D341Med (cell line): ENCODE measurements at places on chromosomes 3 and 15.

- DNase-seq = no peak
Measured at GRCh38 chr15:53307952-53308624, 451.4 kb downstream of the WDR72 start.

GRCh38 chr3:181610973-181611265, 100.8 kb upstream of the SOX2 start:
- no peak for DNase-seq

- DNase-seq = no peak
Measured at GRCh38 chr15:77985031-77985930, 92.2 kb downstream of the TBC1D2B start.

GRCh38 chr3:72171946-72172345, 387.0 kb upstream of the PROK2 start:
- DNase-seq = no peak

- no peak for DNase-seq
Measured at GRCh38 chr15:80773792-80774352, 5.3 kb upstream of the CEMIP start.

DNA sequence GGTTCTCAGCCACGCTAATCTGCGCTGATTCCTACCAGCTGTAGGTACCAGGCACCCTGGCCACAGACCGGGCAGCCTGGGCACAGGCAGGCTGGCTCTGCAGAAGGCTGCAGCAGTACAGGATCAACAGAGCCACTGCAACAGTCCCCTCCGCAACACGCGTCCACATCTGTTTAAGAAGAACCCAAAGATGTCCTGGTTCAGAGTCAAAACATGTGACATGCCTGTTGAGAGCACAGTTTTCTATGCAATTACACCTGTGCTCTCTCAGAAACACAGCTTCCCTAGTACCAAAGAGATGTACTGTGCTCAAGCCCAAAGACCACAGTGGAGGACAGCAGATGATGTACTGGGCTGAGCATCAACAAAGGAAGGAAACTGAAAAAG, 18.8 kb downstream of the LRIG1 start:
- no peak for DNase-seq

GRCh38 chr3:127820221-127820825, 2.0 kb downstream of the MGLL start:
- no peak for DNase-seq

DNA sequence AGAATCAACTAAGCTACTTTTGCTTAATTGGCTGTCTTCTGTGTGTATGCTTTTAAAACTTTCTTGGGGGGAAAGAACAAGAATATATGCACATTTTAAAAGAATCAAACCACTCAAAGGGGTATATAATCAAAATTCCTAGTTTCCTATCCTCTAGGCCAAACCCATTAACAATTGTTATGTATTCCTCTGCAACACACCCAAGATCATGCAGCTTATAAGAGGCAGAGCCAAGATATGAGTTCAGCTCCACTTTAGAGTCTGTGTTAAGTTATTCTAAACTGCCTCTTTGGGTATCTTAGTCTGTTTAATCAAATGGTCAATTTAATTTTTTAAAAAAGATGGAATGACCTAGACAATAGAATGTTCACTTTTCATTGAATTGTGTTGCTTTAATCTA, 326.1 kb upstream of the IL12A start:
- DNase-seq = no peak

- DNase-seq = no peak
Measured at GRCh38 chr3:109071350-109072142, 46.4 kb downstream of the MORC1 start.

- no peak for DNase-seq
Measured at GRCh38 chr15:32959077-32959476, 235.4 kb downstream of the FMN1 start.

- DNase-seq = no peak
Measured at GRCh38 chr3:73499787-73500186, 125.0 kb downstream of the PDZRN3 start.

- DNase-seq = no peak
Measured at GRCh38 chr3:54760201-54760600, 167.7 kb downstream of the LRTM1 start.

DNA sequence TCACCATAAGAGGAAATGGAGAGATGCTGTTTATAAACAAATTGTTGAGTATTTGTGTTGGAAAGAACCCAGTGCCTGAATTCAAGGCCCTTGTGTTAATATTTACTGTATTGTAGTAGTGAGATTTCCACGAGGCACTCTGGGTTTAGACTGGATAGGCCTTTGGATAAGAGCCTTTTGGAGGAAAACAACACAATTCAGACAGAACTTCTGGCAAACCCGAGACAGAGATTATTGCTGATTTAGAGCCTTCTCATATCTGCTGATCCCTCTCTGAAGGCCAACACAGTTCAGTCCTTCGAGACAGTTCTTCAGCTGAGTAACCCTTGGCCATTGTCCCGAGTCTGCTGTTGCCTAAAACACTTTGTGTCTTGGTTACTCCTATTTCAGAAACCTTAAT, 55.7 kb downstream of the LMCD1 start:
- DNase-seq = no peak

DNA sequence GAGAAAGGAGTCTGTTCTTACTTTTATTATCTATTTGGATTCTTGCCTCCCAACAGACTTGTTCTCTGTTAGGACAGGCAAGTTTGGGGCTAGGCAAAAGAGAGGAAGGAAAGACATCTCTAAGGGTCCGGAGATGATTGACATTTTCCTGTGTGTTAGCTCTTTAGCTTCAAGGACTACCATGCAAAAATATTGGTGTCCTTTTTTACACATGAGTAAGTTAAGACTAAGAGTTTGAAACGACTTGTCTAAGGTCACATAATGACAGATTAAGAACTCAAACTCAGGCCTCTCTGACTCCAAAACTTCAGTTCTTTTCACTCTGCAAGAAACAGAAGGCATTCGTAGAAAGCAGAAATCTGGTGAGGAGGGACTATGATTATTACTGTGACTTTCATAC, 5.9 kb downstream of the LMCD1 start:
- no peak for DNase-seq

DNA sequence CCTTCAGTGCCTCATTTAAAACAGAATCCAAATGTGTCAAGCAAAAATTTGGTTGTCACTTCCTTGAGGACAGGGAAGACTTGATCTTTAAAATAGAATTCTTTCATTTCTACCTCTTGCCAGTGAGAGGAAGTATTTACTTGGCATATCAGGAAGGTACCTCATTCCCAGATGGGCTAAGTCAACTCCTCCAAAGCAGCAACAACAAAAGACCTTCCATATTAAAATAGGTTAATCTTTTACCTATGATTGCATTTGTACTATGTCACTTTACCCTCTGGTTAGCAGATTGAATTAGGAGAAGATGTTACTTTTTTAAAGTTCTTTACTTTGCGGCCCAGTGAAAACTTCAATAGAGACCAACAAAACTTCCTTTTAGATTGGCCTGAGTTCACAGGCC, 462.1 kb upstream of the ADAMTS9 start:
- DNase-seq = no peak

DNA sequence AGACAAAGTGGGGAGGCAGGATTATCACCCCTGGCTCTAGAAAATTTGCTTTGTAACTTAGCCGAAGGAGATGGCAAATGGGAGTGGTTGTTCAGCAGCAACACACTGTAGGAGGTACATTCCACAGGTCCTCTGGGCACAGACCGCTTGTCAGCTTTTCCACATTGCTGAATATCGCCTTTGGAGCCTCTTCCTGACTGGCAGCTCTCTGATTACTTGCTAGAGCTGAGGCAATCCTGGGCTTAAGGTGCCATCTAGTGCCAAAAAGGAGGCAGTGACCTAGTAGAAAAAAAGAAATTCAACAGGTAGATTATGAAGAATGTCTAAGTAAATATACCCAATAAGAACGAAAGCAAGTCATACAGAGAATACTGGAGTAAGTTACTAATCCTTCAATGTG, 13.1 kb upstream of the SCN5A start:
- DNase-seq = peak; percentile 63

GRCh38 chr15:77966540-77967234, 110.8 kb downstream of the TBC1D2B start:
- DNase-seq = peak; percentile 75

- peak; percentile 28 for DNase-seq
Measured at GRCh38 chr3:186772281-186772694, 11.1 kb upstream of the EIF4A2 start.

- DNase-seq = no peak
Measured at GRCh38 chr3:55307622-55308021, 179.5 kb downstream of the WNT5A start.

- no peak for DNase-seq
Measured at GRCh38 chr3:55476515-55476914, 10.6 kb downstream of the WNT5A start.

DNA sequence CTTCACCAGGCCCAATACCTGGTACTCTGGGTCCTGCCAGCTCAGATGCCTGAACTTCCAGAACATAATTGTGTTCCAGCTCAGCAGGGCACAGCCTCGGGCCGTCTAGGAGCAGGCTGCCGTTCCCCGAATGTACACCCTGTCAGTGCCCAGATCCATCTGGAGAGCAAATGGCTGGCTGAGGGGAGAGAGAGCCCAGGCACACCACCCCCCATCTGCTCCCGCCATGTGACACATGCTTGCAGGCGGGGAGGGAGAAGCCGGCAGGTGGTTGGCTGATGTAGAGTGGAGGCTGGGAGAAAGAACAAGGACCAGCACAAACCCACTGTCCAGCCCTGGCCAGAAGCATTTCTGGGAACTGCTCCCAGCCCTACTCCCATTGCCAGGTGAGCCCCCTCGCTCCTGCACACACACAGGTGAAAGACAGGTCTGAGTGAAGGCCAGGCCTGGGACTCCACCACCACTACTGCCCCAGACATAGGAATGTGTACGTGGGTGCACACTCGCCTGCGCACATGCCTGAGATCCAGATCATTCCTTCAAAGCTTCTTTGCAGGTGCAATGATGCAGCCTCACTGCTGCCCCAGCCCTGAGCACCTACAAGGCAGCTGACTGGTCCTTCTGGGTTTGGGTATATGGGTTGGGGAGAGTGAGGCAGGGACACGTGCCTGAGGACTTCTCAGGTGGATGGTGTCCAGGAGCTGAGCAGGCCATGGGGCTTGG, 53.5 kb downstream of the SEMA5B start:
- DNase-seq = no peak

GRCh38 chr3:195196266-195196665, 74.7 kb downstream of the XXYLT1 start:
- no peak for DNase-seq

GRCh38 chr3:178329936-178330335, 206.3 kb upstream of the KCNMB2 start:
- no peak for DNase-seq

DNA sequence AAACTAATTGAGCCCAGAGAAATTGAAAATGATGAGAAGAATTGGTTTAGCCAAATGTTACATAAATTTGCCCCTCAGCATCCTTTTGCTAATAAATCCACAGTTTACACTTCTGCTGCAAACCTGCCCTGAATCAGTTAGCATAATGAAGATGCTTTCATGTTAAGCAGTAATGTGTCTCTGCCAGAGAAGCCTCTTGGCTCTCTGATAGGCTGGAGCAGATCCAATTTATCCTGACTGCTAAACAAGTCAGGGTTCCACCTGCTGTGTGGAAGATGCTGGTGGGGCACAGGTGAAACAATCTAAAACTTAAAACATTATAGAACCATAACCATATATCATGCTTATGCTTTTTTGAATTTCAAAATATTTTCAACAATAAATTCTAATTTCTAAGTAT, 946.8 kb downstream of the OTOL1 start:
- DNase-seq = no peak

GRCh38 chr3:196003611-196004010, 78.3 kb downstream of the TFRC start:
- no peak for DNase-seq

- no peak for DNase-seq
Measured at GRCh38 chr3:140344082-140344454, 333.8 kb upstream of the TRIM42 start.

DNA sequence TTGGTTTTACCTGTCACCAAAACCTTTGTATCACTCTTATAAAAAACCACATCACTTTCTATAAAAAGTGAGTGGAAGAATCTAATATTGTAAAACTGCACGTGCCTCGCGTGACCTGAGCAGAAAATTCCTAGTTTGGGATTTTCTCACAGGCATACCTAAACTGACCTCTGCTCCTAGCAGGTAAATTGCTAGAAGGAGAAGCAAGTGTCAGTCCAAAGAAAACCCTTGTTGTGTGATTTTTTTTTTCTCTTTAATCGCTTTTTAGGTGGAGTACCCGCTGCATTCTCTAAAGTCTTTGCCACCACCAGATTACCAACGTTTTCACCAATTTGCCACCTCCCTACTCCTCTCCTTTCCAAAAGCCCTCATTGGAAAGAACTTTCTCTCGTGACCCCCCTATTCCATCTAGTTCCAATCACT, 534 bp upstream of the UBE2E1 start:
- DNase-seq = no peak
